Stimulated activated CD8-positive, alpha-beta memory T cell treated with anti-CD3 and anti-CD28 coated beads, Interleukin-7, amount 100 ng/mL, for 24 hours (primary cell): ENCODE measurements at places on chromosomes 6 and 20.

DNA sequence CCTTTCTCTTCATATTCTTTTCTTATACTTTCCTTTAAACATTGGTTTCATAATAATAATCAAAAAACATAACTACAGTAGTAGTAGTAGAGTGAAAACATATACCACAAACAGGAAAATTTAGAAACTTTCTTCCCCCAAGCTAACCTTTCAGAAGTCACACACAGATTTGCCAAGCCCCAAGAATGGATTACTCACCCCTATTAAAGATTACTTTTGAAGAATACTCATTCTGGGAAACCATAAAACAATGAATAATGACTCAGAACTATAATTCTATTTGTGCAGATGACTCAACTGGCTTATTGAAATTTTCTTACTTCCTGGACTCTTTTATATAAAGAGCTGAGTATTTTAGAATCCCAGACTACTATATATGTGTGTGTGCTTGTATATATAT lies 119.4 kb upstream of the GJE1 start:
- DNase-seq, result no peak

- no peak for DNase-seq
Measured at GRCh38 chr6:142878407-142878806, 66.6 kb downstream of the HIVEP2 start.

- no peak for DNase-seq
Measured at GRCh38 chr20:34517114-34517505, 888 bp downstream of the DYNLRB1 start.

DNA sequence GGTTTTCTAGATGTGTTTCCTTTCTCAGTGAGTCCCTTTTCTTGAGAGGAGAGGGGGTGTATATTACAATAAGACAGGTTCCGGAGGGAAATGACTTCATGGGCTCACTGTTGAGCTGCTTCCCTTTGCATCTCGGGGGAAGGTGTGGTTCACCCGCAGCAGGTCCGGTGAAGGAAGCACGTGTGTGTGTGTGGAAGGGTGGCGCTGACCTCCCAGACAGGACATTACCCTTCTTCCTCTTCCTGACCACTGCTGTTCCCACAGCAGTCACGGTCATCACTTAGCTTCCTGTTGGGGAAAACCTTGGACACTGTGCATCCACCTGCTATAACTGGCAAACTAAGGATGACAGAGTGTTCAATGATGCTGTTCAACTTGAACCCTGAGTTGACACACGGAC lies 83.6 kb downstream of the PLEKHG1 start:
- no peak for DNase-seq

DNA sequence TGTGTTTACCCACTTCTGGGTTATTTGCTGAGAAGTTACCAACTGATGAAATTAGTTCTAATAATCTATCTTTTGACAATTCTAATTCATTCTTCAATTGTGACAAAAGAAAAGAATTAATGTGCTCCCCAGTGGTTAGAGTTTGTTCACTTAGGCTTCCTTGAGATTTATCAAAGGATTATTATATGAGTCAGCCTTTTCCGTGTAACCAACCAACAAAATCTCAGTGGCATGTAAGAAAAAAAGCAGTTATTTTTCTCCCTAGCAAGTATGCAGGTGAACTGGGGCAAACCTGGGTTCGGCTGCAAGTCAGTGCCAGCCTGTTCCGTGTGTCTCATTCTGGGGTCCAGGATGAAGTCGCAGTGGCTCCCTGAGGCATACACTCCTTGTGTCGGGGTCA lies 28.8 kb upstream of the HIVEP1 start:
- DNase-seq, result no peak

GRCh38 chr20:44089987-44090674 lies 96.9 kb downstream of the JPH2 start:
- no peak for DNase-seq

DNA sequence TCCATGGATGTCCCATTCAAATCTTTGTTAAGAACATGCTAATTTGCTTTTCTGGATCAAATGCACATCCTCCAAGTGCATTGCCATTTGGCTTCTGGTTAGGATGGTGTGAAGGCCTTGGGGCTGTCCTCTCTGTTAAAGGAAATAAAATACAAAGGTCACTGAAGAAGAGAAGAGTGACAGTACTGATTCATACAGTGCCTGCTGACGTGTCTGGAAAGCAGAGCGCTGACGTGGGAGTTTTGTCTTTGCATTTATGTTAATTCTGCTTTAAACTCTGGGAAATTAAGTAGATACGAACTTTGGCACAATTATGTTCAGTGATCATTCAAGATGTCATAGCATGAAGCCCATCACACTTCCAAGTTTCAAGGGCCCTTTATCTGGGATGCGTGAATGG lies 33.2 kb downstream of the SYNDIG1 start:
- DNase-seq, result no peak

DNA sequence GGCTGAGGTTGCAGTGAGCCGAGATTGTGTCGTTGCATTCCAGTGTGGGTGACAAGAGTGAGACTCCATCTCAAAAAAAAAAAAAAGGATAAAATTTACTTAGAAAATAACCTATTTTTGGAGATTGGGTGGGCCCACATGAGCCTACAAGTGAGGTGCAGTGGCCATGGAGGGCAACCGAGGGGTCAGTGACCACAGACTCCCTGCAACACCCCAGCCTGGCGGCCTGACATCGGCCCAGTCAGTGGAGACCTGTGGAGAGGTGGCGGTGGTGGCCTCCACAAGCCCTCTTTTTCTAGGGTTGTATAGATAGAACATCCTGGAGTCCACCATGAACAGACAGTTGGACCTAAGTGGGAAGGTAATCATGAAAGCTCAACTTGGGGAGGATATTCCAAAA lies 52.7 kb downstream of the BTBD9 start:
- no peak for DNase-seq

- no peak for DNase-seq
Measured at GRCh38 chr6:16762550-16763477, 1.6 kb upstream of the ATXN1 start.

GRCh38 chr20:10763112-10763511 lies 89.3 kb upstream of the JAG1 start:
- no peak for DNase-seq

- DNase-seq, result no peak
Measured at GRCh38 chr20:2361035-2361593, 19.6 kb upstream of the TGM6 start.

GRCh38 chr20:47274401-47275108 lies 81.9 kb downstream of the ZMYND8 start:
- no peak for DNase-seq

- DNase-seq, result no peak
Measured at GRCh38 chr20:44480097-44480496, 4.4 kb downstream of the TTPAL start.

DNA sequence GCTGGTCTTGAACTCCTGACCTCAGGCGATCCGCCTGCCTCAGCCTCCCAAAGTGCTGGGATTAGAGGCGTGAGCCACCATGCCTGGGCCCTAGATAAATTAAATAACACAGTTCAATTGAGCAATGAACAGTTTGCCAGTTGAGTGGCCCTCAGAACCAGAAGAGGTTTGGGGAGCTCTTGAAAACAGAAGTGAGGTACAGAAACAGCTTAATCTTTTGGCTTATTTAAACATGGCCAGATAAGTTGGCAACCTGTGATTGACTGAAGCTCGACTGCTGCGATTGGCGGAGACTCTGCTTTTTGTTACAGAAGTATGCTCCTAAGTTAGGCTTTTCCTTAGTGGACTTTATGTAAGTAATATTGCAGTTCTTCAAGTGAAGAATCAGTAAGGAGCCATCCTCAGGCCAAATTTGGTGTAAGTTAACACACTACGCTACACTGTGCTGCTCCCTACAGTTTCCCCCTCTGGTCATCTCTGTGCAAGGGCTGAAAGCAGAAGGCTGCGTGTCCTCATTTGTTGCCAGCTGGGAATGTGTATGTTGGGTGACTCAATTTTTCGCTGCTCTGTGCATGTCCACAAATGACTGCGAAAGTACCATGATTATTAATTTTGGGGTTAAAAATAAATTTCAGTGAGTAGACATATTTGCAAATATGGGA lies 9.8 kb downstream of the XRN2 start:
- DNase-seq, result no peak
